ENCODE measurements at places on chromosomes 12 and 14.
A peak's percentile ranks its signal among the peaks of the same experiment; 100 is the strongest.

- DNase-seq: no peak
These were observed 109.5 kb downstream of the FOXG1 start for GRCh38 chr14:28875934-28876571.

DNA sequence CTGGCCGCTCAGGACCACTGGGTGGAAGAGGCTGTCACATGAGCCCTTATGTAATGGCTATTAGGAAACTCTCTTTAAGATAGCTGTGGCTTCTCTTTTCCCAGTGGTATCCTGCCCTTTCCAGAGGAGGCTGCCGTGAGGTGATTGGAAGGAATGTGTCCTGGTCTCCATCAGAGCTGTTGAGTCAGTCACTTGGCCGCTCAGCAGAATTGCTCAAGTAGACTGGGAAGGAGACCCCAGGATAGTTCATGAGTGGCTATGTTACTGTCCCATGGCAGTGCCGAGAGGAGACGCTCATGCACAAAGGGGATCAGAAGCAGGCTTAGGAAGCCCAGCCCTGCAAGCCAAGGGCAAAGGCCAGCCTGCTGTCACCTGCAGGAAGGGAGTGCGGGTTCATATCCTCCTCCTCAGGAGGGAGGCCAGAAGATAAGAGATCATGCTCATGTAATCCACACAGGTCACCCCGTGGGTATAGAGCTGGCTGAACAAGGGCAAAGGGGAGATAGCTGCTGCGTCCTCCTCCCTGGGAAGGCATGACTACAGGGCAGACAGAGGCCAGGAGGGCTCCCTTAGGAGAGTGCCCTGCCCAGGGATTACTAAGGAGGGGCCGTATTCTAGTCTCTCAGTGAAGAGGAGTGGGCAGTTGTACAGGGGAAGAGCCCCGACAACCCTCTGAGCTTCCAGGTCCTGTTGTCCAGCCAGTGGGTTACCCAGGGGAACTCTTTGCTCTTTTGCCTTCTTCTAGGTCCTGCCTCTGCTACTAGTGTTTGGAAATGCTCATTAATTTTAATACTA lies 137.0 kb upstream of the MAX start:
- DNase-seq: peak; percentile 79

GRCh38 chr14:101155575-101155974 lies 252.1 kb upstream of the RTL1 start:
- DNase-seq: no peak

DNA sequence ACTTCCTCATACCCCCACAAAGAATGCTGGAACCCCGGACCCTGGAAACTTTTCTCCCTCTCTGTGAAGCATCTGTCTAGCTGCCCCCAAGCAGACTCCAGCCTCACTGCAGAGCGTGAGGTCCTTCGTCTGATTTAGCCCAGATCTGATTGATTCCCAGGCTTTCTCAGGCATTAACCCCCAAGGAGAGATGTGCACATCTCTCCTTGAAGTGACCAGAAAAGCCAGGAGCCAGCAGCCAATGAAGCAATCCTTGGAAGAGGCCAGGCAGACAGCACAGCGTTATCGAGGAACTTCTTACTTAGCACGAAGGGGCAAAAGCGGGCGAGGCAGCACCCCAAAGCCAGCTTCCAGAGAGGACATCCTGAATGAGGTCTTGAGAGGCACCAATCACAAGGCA lies 100.7 kb downstream of the ZFP36L1 start:
- DNase-seq: no peak

- DNase-seq: no peak
These were observed 51.4 kb downstream of the MRPL42 start for GRCh38 chr12:93518725-93519124.

DNA sequence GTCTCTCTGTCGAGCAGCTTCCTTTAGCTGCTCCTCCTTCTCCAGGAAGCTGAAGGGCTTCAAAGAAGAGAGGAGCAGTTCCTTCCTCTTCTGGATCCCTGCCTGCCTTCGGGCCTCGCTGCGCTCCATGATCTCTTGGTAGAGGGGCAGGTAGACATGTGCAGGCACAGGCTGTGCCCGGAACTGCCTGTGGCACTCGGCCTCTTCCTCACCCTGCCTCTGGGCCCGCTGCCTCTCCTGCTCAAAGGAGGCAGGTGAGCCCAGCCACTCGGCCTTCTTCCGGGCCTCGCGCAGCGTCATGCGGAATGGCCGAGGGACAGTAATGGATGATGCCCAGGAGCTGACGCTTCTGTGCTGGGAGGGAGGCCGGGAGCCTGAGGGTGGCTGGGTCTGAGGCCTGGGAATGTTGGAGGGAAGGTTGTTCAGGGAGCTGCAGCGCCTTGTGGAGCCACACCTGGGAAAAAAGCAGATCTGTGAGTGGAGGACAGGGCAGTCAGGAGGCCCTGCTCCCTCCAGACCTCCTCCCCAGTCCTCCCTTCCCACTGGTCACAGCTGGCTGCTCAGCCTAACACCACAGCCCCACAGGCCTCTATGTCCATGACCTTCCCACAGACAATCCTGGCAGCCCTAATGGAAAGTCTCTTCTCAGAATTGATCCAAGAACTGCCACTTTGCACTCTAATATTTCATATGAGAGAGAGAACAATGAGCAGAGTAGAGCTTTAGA lies 5.3 kb downstream of the FAM161B start:
- no peak for DNase-seq

GRCh38 chr14:86798330-86798729 lies 1194.7 kb downstream of the GALC start:
- no peak for DNase-seq

DNA sequence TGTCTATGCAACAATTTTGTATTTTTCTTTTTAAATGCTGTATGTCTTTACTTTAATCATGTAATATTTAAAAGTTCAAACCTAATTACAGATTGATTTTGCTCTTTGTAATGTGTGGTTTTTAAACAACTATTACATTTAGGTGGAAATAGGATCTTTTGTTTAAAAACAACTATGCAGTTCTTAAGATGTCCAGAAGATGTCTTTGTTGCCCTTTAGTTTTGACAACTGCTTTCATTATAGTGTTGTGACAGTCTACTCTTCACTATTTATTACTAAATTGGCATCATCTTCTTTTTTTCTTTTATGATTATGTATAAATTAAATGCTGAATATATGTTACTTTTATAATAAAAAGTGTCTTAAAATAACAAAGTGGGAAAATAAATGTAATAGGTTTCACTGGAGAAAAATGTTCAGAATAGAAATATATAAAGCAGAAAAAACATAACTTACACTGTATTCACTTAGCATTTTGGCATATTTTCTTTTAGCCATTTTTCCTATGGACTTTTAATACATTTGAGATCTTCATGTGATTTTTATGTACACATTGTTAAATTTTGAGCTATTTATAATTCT lies 27.1 kb upstream of the PCNX4 start:
- peak; percentile 60 for DNase-seq

DNA sequence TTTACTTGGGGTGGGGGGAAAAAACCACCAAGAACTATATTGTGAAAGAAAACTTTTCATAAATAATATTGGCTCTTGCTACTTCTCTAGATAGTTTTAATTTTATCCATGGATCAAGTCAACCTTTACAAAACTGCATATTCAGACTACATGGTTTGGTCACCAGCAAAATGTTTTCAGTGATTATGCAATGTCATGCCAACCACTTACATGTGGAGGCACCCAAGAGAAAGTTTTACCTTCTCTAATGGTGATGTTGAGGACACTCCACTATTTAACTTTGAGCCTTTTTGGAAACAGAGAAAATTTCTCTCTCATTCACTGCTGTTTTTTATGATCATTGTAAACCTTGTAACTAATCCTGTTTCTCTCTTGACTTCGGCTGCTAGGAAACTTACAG lies 21.6 kb downstream of the PLCZ1 start:
- no peak for DNase-seq

DNA sequence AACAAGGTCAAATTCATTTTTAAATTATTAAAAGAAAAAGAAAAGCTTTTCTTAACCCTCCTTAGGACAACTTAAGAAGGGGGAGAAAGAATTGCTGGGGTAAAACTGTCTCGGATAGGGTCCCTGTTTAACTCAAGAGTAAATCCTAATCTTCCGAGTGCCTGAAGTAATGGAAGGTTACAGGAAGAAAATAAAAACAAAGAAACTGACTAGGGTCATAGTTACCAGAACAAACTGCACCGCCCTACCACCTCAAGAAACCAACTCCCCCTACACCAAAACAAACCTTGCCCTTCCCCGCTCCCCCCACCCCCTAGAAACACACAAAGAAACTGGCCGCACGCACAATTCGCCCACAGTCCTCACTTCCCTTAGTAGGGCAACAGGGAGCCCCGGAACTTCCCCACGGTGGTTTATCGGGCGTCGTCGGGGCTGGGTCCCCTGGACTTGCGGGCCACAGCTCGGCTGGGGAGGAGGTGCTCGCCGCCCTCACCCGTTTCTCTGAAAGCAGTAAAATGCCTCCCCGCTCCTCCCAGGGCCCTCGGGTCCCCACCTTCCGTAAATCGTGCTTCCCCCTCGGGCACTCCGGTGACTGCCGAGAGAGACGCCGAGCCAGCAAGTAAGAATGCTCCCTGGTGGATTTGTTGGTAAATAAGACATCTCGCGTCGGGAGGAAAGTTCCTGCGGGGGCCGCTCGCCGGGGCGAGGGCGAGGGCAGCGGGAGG lies 2.4 kb downstream of the SINHCAF start:
- DNase-seq: no peak

GRCh38 chr12:71562676-71563595 lies 100.7 kb downstream of the ZFC3H1 start:
- DNase-seq: no peak

GRCh38 chr14:91405241-91405721 lies 12.3 kb downstream of the CCDC88C start:
- DNase-seq: no peak

- no peak for DNase-seq
These were observed 39.6 kb downstream of the CRY1 start for GRCh38 chr12:107053709-107054108.

DNA sequence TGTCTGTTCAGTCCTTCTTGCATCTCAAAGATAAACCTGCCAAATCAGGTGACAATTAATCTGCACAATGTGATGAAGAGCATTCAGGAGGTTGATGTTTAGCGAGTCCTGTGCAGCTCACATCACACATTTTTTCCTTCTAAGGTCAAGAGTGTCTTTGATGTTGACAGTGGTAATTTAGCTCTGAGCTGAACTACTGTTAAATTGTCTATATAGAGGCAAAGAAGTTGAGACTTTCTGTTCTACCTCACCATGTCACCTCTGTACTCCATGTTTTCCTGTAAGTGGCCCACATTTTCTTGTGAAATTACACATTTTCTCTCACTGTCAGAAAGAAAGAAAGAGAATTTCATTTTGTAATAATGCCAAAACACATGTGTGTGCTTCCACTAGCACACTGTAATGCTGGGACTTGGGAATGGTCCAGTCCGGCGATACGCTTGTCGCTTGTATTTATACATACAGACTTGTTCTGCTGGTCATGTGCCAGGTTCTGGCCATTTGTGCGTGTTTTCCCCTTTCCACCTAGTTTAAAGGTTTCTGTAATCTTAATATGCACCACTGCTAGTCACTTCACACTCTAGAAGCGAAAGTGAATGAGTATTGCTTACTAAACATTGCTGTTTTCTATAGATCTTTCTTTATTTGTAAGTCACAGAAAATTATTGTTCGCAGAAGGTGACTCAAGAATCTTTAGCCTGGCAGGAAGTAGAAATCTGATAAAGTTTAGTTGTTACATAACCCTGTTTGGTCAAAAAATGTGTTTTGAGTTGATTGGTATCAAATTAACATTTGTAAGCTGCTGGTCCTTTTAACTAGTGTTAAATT lies 328.9 kb downstream of the TMTC2 start:
- DNase-seq: no peak

GRCh38 chr14:64158608-64159007 lies 135.6 kb downstream of the ESR2 start:
- no peak for DNase-seq

DNA sequence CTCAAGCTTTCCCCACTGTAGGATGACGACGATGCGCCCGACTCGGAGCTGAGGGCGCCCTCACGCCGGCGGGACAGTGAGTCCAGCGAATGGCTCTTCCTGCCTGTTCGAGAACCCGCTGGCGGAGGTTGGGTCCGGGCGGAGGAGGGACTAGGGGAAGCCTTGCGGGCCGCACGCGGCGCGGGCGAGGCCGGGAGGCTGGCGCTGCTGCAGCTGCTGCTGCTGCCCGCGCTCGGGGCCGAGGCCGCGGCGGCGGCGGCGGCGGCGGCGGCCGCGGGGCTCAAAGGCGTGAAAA lies 1.9 kb downstream of the CCDC177 start:
- DNase-seq: peak; percentile 19

DNA sequence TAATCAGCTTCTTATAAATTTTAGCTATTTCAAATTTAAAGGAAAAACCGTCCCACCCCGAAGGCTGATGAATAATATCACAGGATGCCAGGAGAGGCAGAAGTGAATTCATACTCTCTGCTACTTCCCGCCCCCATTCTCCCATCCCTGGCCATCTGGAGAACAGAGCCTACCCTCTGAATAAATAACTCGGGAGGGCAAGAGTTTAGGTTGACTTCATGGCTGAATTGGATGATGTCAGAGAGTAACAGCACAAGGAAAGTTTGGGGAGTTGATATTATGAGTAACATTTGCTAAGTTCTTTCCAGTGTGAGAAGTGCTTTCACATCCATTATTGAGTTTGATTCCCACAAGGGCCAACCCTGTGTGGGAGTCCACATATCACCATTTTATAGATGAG lies 241.6 kb downstream of the EGLN3 start:
- no peak for DNase-seq

- no peak for DNase-seq
These were observed 99.2 kb downstream of the SNAPC1 start for GRCh38 chr14:61861320-61861865.

Measured in GM03348 (cell line).